ENCODE measurements at places on chromosomes 2 and 18.

DNA sequence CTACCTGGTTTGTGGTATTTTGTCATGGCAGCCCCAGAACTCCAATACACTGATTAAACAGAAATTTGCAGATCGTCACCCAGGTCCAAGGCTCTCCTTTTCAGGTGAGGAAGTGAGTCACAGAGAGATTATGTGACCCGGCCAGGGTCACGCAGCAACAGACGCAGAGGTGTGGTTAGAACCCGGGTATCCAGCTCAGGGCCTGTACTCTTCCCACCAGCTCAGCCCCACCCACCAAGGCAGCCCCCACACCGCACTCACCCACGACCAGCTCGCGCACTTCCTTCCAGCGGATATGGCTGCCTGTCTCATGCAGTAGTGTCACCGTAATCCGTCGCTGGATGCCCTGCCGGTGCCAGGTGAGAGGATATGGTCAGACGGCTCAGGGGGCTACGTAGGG lies 48.1 kb downstream of the AQP12A start:
- DNase-seq: no peak

DNA sequence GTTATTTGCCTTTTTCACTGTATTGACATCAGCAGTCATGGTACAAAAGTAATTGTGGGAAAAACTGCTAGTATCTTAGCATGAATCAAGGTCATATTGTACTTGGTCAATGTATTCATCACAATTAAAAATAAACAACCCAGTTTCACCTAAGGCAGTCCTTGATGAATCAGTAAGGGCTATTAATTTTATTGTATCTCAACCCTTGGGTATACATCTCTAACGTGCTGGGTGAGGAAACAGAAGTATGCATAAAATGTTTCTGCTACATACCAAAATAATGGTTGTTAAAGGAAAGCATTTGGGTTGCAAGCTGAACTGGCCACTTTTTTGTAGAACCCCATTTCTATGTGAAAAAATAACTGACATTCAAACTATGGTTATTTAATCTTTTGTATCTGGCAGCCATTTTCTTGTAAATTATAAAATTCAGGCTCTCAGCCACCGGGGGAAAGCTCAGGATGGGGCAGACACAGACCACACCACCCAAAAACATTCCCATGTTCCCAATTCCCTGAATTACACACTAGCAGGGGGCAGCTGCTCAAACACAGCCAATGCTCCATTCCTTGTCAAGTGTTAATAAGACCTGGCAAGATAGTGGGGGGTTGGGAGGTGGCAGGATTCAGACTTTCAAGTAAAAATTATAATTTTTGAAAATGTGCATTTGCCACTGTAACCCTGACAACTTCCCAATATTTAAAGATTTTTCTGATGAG lies 49.3 kb downstream of the OLA1 start:
- DNase-seq: no peak

GRCh38 chr2:241187918-241188234 lies 601 bp upstream of the ANO7 start:
- no peak for DNase-seq

- no peak for DNase-seq
Measured at GRCh38 chr2:151337643-151338042, 19.7 kb upstream of the TNFAIP6 start.

DNA sequence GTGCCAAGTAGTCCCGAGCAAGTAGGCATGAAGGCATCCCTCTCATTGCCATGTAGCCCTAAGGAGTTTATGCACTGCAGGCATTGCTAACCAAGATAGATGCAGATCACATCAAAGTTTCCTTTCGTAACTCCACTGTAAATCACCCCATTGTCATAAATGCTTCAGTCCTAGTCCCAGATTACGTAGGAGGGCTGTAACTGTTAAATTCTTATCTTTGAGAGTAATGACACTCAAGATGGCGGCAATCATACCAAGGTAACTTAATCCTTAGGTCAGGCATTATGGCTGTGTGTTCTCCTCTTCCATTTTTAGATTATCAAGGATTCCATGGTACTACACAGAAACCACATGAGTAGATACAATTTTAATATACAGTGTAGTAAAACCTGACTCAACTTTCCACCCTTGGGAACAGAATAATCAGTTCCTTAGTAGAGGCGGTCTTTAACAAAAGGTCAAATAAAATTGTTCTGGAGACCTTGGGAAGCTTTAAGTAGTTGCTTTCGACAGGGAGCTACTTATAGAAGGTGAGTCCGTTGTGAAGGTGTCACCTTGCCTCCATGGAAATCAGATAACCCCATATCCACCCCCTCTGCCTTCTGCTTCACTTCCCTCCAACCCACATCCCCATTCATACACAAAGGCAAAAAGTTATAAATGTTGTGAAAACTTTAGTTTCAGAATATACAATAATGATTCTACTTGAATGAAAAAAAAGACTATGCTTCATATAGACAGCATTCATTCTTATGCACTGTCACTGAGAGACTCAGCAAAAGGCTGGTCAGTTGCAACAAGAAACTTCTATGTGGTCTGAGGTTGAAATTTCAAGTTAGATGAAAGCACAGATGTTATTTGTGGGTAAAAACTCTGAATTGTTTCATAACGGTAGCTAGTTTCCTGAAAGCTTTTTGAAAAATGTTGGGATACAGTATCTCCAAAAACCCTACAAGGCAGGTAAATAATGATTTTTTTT lies 64.8 kb upstream of the GALNT5 start:
- no peak for DNase-seq

GRCh38 chr18:74963820-74964446 lies 245.0 kb downstream of the PTGR3 start:
- peak; percentile 39 for DNase-seq

DNA sequence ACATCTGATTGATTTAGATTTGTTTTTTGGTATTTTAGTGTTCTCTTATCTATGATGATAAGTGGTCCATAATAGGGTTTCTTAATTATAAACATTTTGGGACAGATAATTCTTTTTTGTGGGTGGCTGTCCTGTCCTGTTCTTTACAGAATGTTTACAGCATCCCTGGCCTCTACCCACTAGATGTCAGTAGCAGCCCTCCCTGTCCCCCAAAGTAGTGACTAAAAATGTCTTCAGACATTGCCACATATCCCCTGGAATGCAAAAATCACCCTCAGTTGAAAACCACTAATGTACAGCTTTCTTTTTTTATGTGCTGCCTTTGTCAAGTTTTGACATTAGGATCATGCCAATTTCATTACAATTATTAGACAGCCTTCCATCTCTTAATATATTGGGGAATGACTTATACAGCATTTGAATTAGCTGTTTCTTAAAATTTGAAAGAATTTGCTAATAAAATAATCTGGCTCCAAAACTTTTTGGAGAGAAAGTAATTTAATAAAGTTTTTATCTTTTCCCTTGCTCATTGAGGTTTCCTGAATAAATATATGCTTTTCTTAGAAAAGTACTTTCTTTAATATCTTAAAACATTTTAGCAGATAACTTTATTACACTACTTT lies 19.5 kb downstream of the WIPF1 start:
- DNase-seq: peak; percentile 45

GRCh38 chr18:57294547-57294946 lies 57.8 kb upstream of the ST8SIA3 start:
- no peak for DNase-seq
